ENCODE measurements at places on chromosomes 6 and 20.

GRCh38 chr6:149230712-149231460 lies 86.6 kb upstream of the TAB2 start:
- no peak for DNase-seq

GRCh38 chr20:59931511-59932312 lies 1.7 kb downstream of the SYCP2 start:
- DNase-seq = no peak

DNA sequence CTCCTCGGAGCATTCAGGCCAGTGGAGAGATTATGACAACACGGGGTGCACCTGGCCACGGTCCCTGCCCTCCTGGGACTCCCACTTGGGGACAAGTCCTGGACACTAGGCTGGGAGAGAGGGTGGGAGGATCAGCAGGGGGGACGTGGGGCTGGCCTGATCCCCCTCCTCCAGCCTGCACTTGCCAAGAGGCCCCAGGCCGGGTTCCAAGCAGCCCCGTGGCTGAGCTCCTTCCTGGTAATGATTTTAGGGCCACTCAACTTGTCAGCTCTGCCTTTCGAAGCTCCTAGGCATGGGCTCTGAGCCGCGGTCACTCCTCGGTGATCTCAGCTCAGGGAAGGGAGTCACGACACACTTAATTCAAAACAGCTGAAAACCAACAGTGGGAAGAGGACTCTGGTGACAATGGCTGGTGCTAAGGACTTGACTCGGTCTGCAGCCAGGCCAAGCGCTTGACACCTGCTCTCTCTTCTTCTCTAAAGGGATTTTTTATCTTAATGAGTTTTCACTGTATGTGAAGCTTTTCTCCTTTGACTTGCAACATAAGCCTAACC lies 161.7 kb downstream of the BMP7 start:
- DNase-seq = no peak

GRCh38 chr20:13338999-13339411 lies 117.9 kb downstream of the ISM1 start:
- DNase-seq = no peak

- no peak for DNase-seq
Observed at GRCh38 chr6:170307080-170307545, 555 bp downstream of the FAM120B start.

- DNase-seq = no peak
Observed at GRCh38 chr6:137237413-137238170, 18.4 kb upstream of the IFNGR1 start.

DNA sequence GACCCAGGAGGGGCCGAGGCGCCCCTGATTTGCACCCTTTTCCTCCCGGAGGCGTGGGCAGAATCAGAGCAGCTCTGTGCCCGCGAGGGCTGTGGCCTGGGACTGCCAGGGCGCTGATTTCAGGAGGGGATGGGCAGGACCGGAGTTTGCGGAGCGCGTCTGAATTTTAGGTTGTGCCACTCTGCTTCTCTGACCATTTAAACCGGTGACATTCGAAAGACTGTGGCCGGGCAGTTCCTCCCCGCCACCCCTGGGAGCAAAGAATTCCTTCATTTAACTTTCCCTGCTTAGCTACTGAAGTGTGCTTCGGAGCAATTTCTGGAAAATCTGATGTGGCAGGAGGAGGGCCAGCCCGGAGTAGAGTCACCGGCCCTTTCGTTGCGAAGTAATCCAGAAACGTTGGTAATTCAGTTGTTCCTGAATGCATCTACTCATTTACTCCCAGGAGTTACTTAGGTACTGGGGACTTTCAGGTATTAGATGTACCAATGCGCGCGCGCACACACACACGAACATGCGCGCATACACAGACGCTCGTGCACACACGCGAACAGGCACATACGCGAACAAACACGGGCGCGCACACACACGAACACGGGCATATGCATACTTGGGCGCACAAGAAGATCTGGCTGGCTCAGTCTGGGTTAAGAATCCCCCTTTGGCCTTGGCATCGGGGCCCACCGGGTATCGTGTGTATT lies 568 bp downstream of the CCDC170 start:
- DNase-seq = no peak

- no peak for DNase-seq
Observed at GRCh38 chr20:11159728-11160127, 485.9 kb upstream of the JAG1 start.

- no peak for DNase-seq
Observed at GRCh38 chr20:18677126-18677525, 89.3 kb downstream of the DTD1 start.

Measured in stimulated activated CD4-positive, alpha-beta T cell treated with anti-CD3 and anti-CD28 coated beads, Interleukin-1b, Interleukin-23, amount 100 ng/mL, for 1 hour (primary cell).